ENCODE measurements at places on chromosomes 6 and 20. TPM values are rescaled to one million over a fixed set of nuclear protein-coding genes. Genes with fewer than 3 reads are reported as not detected.

- peak; percentile 36 for DNase-seq
Observed at GRCh38 chr6:152316024-152316423, 321.1 kb downstream of the SYNE1 start.

- DNase-seq: no peak
Observed at GRCh38 chr6:15592610-15593009, 70.2 kb downstream of the DTNBP1 start.

GRCh38 chr20:48817367-48818030 is 10.3 kb downstream of the PREX1 start:
- DNase-seq: no peak

- no peak for DNase-seq
Observed at GRCh38 chr6:143675946-143676345, 1.8 kb upstream of the PHACTR2 start.

DNA sequence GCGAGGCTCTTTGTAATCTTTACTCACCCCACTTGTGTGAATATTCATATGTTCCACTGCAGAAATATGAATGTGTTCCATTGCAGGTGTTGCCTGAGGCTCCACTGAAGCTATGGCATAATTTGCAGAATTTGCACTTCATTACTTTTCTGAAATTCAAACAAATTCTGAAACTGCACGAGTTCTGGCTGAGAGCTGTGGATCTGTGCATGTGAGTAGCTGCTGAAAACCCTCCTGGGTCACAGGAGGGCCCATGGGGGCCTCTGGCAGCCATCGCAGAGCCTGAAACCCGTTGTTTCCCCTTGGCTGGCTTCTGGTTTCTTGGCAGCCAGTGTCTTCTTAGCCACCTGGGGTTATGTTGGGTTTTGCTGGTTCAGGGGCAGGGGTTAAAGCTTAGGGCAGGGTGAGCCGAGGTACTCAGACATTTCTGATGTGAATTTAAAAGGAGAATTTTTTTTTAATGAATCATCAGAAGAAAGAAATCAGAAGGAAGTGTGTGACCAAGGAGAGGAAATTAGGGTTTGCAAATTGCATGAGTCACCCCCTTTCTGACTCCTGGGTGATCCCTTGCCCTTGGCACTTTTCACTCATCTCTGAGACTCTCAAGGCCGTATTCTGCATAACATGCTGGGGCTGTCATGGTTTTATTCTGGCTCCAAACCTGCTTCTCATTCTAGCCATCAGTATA is 40.6 kb downstream of the TOX2 start:
- DNase-seq: peak; percentile 62

GRCh38 chr20:402898-403581 is 5.1 kb upstream of the RBCK1 start:
- DNase-seq: no peak

- peak; percentile 41 for DNase-seq
Observed at GRCh38 chr20:46070215-46070900, 19.4 kb downstream of the NCOA5 start.

- DNase-seq: no peak
Observed at GRCh38 chr6:33954453-33954852, 150.7 kb upstream of the MLN start.

DNA sequence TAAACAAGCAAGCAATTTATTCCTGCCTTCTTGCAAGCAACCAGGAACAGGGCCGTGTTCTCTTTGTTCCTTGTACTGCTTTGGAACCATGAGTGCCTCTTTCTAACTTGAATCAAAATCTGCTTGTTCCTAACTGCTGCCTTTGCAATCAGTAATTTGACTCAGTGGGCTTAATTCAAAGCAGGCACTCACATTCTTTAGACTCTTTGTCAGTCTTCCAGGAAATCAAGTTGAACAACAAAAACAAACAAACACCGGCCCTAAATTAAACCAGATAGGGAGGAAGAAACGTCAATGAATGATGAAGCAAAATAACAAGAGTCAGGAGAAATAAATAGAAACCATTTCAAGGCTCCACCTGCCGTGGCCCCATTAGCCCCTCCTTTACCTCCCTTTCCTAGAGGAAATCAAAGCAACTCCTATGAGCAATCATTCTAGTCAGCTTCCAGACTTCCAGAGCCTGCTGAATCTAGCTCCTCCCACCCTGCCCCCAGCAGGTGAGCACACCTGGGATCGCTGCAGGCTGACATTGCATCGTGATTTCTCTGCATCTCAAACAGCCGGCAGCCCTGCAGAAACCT is 582.2 kb upstream of the FLRT3 start:
- no peak for DNase-seq

- DNase-seq: no peak
Observed at GRCh38 chr6:110461376-110461775, 15.0 kb downstream of the SLC22A16 start.

DNA sequence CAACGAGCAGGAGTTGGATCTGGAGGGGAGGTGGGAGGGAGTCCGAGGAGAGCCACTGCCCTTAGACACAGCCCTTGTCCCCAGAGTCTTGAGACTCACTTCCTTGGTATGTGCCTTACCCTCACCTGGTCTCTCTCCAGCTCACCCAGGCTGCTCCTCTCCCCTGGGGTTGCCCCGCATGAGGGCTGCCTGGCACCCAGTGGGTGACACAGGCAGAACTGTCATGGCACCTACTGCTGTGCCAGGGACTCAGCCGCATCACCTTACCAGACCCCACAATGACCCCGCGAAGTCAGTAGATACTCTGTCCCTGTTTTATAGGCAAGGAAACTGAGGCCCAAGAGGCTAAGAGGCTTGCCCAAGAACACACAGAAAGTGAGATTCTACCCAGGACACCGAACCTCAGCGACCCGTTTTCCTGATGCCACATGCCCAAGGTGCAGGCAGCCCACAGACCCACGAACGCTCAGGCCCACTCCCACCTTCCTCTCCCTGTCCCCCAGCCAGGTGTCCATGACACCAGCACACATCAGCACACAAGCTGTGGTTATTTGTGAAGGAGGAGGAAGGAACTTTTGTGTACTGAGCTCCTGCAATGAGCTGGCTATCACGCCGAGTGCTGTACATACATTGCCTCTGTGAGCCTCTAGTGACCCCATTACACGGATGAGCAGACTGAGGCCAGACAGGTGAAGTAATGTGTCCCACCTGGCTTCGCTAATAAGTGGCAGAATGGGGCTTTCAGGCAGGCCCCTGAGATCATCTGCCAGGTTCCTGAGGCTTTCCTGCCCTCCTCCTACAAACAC is 168.1 kb downstream of the GRM4 start:
- no peak for DNase-seq

- DNase-seq: no peak
Observed at GRCh38 chr6:138349891-138350290, 27.8 kb upstream of the SMIM28 start.

- DNase-seq: no peak
Observed at GRCh38 chr6:161476711-161477110, 202.8 kb upstream of the AGPAT4 start.

GRCh38 chr20:38579219-38579910 is 1.6 kb upstream of the ADIG start:
- no peak for DNase-seq

GRCh38 chr6:21587179-21587960 is 6.2 kb upstream of the SOX4 start:
- DNase-seq: no peak

GRCh38 chr6:8879334-8879733 is 444.0 kb upstream of the SLC35B3 start:
- no peak for DNase-seq

GRCh38 chr20:43243672-43244269 is 54.1 kb upstream of the PTPRT start:
- no peak for DNase-seq

- DNase-seq: no peak
Observed at GRCh38 chr20:16271450-16271849, 301.8 kb downstream of the KIF16B start.

DEFB132 gene
- polyA plus RNA-seq: not detected

ADGRF5 gene
- polyA plus RNA-seq: not detected

PKIB gene
- 8.1 TPM for polyA plus RNA-seq

RAET1G gene
- 3.0 TPM for polyA plus RNA-seq

TGM2 gene
- 398 TPM for polyA plus RNA-seq

PRDM13 gene
- polyA plus RNA-seq: not detected

BMP7 gene
- polyA plus RNA-seq: not detected

PBOV1 gene
- polyA plus RNA-seq: not detected

All from AG04450 (cell line).